T-helper 2 cell (primary cell): ENCODE measurements at places on chromosomes 7 and 10.

DNA sequence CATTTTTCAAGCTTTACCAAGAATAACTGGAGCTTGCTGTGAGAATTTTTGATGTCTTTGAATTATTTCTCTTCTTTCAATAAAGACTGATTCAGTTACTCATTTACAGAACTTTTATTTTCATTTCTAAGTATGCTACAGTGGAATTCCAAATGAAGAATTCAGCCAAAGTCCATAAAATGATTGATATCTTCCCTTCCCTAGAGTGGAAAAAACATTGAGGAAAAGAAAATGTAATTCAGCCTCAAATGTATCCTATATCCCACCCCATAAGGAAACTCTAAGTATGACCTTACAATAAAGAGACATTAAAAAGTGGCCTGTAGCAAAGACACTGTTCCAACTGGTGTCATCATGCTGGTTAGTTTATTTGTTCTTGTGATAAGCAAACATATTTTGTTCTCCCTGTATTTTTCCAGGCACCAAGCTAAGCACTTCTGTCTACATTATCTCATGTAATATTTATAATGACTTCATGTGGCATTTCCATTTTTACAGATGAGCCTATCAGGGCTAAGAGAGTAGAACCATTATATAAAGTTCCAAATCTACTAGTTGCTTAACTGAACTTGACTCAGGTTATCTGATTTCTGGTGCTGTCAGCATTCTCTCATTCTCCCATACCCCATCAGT is 450.4 kb downstream of the NEBL start:
- no peak for DNase-seq

DNA sequence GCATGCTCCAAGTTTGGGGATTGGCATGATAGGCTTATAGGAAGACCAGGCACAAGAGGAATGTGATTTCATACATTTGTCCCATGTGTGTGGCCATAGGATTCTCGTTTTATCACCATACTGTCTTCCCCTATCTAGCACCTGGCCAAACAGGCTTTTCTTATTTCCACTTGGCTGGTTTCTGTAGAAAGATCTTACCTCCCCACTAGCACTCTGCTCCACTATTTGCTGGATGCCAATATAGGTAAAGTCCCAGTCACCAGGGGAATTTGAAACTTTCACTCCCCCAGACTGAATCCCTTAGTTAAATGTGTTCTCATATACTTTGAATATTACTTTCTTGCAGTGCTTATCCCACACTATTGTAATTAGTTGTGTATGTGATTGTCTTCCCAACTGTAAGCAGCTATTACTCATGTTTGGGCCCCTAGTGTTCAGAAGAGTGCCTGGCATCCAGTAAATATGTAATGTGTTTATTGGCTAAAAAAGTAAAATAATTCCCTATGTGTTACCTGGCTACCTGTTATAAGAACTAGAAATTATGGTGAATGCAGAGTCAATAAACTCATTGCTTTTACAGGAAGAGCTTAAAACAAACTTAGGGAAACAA is 109.0 kb downstream of the LRMDA start:
- no peak for DNase-seq

GRCh38 chr10:95297402-95297801 is 6.6 kb upstream of the PDLIM1 start:
- no peak for DNase-seq

GRCh38 chr10:117246997-117247671 is 6.2 kb downstream of the SLC18A2 start:
- no peak for DNase-seq

GRCh38 chr10:80421050-80421706 is 12.8 kb downstream of the PRXL2A start:
- DNase-seq = no peak
